ENCODE measurements at places on chromosomes 16 and 17. TPM values are rescaled to one million over a fixed set of nuclear protein-coding genes. Genes with fewer than 3 reads are reported as not detected.

SMPD3 gene
- 0.77 TPM for total RNA-seq

HOXB9 gene
- 65.9 TPM for total RNA-seq

PPM1E gene
- total RNA-seq, result 2.9 TPM

ARL5C gene
- total RNA-seq, result not detected

All from Panc1 (cell line).